ENCODE measurements at places on chromosomes 3 and 15. TPM values are rescaled to one million over a fixed set of nuclear protein-coding genes. Genes with fewer than 3 reads are reported as not detected.

- DNase-seq: no peak
These were observed 51.0 kb upstream of the TJP1 start for GRCh38 chr15:29873264-29873663.

DNA sequence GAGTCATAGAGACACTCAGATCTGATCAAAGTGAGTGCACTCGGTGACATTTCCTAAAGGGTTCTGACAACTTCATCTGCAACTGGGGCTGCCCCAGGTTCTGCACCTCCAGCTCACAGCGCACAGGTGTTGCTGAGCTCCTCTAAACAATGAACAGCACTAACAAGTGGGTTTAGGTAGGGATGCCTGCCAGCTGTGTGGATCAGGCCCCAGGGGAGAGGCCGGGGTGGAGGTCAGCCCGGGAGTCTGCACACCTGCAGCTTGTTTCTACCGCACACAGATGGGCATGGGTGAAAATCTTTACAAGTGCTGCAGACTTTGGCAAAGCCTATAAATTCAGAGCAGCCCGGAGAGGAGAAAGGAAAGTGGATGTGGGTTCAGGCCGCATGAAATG is 355 bp downstream of the FBXW12 start:
- DNase-seq: no peak

- no peak for DNase-seq
These were observed 230.0 kb upstream of the ST8SIA2 start for GRCh38 chr15:92163641-92164040.

DNA sequence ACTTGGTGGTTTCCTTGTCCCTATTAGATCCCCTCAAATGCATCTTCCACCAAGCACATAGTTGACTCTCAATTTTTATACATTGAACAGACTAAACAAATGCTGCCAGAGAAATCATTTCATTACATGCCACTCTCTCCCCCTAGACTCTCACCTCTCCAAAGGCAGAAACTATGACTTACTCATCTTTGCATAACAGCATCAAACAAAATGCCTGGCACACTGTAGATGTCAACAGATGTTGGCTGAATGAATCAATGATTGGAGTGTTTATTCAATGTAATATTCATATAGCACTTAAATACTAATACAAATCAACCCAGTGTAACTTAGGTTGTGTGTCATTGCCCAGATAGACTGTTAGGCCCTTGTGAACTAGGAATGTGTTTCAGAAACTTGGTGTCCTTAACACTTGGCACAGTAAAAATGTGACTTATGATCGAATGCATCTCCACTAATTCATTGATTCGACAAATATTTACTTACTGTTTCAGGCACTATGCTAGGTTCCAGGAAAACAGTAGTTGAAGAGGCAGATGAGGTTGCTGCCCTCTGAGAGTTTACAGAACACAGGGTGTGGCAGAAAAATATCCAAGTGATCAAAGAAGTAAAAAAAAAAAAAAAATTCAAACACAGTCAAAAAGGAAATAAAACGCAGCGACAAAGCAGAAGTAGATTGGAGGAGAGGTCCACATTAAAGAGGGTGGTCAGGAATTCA is 188.5 kb upstream of the LRRN1 start:
- no peak for DNase-seq

GRCh38 chr15:53759411-53759931 is at the start of gene WDR72:
TSS of gene WDR72 (minus strand) at chr15:53759663. CDS start at chr15:53733149, 26,514 bp downstream.
- DNase-seq: no peak

- no peak for DNase-seq
These were observed 701 bp downstream of the OSBPL11 start for GRCh38 chr3:125594581-125595011.

GRCh38 chr3:30777426-30778113 is 116.9 kb downstream of the GADL1 start:
- no peak for DNase-seq

- peak; percentile 70 for DNase-seq
These were observed 33.6 kb downstream of the VGLL4 start for GRCh38 chr3:11610044-11610671.

DNA sequence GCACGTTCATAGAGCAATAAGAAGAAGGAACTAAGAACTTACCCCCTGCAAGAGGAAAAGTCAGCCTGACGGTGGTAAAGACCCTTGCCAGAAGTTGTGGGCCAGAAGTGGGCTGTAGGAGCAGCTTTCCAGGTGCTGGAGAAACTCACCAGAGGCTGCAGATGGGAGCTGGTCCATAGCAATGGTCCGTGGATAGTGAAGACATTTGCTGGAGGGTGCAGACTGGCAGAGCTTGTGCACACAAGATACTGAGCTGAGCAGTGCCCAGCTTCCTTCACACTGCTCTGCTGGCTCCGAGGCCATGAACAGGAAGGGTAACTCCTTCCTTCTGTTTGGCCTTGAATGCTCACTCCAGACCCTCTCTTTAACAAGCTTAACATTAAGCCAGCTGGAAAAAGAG is 149.8 kb upstream of the BNIP2 start:
- DNase-seq: no peak

DNA sequence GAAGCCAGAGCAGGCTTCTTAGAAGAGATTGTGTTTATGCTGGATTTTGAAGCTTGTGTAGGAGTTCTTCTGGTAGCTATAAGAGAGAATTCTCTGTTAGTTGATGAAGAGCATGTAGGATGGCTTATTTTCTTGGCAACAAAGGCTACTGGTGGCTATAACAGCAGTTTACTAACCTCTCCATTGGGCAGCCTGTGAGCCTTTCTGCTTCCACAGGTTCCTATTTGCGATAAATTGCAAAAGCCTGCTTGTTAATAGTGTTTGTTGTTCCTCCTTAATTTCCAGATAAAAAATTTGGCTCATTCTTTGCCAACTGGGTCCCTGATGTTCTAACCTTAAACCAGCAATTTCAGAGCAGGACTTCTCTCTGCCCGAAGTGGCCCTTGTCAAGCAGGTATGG is 290.6 kb upstream of the TRIM42 start:
- no peak for DNase-seq

- peak; percentile 82 for DNase-seq
These were observed 114.9 kb upstream of the MEF2A start for GRCh38 chr15:99450896-99451358.

DNA sequence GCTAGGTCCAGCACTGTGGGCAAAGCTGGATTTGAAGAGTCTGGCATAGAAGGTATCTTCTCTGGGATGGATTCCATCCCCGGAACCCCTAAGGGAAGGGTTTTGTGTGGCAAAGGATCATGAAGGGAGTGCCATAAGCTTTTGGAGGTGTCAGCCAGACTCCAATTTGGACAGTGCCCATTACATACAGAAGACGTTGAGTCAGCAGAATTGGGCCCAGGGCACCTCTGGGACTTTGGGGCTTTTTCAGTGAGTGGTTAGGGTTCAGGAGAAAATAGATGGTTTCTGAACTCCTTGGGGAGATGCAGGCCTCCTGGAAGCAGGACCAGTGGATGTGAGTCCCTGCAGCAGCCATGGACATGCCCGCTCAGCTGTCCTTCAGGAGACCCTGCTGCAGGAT is 34.6 kb upstream of the XCR1 start:
- no peak for DNase-seq

DNA sequence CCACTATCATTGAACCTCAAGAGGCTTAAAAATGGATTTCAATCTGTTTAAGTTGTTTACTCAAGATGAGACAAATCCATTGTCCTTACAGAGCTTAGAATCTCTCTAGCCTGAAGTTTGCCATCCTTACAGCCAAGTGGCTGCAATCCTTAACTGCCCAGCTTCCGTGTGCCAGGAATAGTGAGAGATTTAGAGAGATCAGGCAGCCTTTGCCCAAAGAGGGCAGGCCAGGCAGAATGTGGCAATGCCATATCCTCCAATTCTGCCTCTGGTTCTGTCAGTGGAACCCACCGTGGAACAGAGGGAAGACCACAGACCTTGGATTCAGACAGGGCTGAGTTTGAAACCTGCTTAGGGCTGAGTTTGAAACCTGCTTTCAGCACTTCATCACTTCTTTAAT is 374.3 kb downstream of the VPS13C start:
- no peak for DNase-seq

- peak; percentile 91 for DNase-seq
These were observed 127.9 kb downstream of the ST8SIA2 start for GRCh38 chr15:92521624-92522008.

DNA sequence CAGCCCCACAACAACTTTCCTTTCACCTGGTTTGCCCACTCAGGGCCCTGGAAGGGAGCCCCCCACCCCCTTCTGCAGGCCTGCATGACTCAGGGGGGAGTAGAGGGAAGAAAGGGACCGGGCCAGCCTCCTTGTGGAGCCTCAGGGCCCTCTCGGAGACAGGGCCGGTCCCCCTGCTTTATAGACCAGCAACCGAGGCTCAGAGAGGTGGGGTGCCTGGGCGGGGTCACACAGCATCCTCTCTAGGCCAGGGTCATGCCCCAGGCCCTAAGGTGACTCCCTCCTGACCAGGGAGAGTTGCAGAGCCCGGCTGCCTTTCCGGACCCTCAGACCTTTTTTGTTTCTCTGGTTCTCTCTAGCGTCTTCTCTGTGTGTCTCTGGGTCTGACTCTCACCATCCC is 211.3 kb downstream of the TBC1D2B start:
- DNase-seq: peak; percentile 33

GRCh38 chr15:82540984-82541431 is 751 bp upstream of the RPS17 start:
- DNase-seq: no peak

DNA sequence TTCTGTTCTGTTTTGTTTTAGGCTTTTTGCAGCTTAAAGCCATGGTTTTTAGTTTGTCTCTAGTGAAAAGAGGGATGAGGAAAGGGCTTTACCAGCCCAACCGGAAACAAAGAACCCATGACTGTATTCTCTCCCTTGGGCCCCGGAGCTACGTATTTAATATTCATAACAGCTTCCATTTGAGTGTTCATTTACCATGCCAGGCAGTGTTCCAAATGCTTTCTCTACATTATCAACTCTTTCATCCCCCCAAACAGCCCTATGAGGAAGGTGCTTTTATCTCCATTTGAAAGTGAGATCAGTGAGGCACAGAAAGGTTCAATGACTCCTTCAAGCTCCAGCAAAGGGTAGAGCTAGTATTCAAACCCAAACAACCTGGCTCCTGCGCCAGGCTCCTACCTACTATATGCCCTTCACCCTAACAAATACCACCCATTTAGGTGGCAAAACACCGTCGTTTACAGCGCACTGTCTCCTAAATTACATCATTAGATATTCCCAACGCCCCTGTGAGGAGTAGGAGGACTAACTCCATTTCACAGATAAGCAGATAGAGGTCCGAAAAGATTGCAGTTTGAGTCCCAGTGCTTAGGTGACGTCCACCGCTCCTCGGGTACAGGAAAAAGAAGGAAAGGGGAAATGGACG is 27.9 kb downstream of the GTPBP8 start:
- no peak for DNase-seq

- DNase-seq: no peak
These were observed 508.8 kb downstream of the RBMS3 start for GRCh38 chr3:29789686-29790085.

- DNase-seq: no peak
These were observed 1.3 kb downstream of the CILP start for GRCh38 chr15:65209701-65210643.

DNA sequence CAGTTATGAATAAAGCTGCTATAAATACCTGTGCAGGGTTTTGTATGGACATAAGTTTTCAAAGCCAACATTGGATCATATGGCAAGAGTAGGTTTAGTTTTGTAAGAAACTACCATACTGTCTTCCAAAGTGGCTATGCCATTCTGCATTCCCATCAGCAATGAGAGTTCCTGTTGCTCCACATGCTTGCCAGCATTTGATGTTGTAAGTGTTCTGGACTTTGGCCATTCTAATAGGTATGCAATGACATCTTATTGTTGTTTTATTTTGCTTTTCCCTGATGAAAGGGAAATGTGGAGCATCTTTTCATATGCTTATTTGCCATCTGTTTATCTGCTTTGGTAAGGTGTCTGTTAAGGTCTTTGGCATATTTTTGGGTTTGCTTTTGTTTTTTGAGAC is 22.2 kb upstream of the BLM start:
- DNase-seq: no peak

DNA sequence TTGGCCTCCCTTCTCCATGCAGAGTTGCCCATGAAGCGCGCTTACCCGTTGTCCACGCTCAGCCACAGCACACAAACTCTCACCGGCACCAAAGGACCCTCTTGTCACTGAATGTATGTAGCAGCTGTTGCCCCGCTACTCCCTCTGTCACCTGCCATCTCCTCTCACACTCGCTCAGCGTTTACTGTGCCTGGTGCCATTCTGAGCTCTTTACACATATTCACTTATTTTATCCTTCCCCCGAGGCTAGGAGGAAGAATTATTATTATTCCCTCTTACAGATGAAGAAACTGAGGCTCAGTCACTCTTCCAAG is 41.7 kb upstream of the PRR23E start:
- peak; percentile 9 for DNase-seq

DNA sequence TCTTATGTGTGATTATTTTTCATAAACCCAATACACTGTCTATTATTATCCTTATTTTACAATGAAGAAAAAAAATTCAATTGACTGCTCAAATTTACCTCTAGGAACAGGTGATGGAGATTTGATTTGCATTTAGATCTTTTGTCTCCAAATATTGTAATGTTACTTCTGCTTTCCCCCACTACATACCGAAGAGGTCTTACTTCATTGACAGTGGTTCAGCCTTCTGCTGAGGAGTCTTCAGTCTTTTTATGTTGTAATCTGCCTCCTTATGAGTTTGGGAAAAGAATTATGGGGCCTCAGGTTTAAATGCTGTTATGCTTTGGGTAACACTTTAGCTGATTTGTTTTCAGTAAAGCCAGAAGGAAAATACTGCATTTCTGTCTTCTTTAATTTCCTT is 199.5 kb downstream of the LPP start:
- no peak for DNase-seq

- no peak for DNase-seq
These were observed 2.9 kb downstream of the ZNF385D start for GRCh38 chr3:21747966-21748555.

- peak; percentile 78 for DNase-seq
These were observed 45.3 kb upstream of the ARL6 start for GRCh38 chr3:97719156-97719821.

- DNase-seq: no peak
These were observed 77.1 kb upstream of the PRTG start for GRCh38 chr15:55820043-55820442.

DNA sequence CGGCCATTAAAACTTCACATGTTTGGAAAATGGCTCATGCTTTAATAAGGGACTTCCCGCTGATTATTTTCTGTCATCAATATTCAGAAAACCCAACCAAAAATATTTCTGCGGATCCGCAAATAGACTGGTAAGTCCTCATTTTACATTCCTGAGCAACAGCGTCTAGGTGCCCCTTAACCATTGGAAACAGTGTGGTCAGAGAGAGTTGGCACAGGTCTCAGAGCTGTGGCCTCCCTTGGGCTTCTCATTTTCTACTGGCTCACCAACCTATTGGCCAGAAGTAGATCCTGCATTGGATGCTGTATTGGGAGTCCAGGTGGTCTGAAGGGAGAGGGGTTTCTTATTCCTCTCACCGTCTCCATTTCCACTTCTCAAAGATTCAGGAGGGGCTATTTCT is 348.1 kb upstream of the DCBLD2 start:
- DNase-seq: no peak

GRCh38 chr3:17023006-17023664 is 138.4 kb downstream of the PLCL2 start:
- no peak for DNase-seq

The PIGZ gene
- total RNA-seq: 5.4 TPM

The CEP19 gene
- total RNA-seq: 1.7 TPM

The GPR149 gene
- not detected for total RNA-seq

The DAPK2 gene
- 36.9 TPM for total RNA-seq

The PIGX gene
- 18.4 TPM for total RNA-seq

The GFM1 gene
- 41.2 TPM for total RNA-seq

The SPINK8 gene
- total RNA-seq: not detected

The EPHB3 gene
- total RNA-seq: 15.2 TPM

The HRH1 gene
- 40.3 TPM for total RNA-seq

The ALDH1A2 gene
- 7.1 TPM for total RNA-seq

The UBXN7 gene
- 78.7 TPM for total RNA-seq

The MANF gene
- total RNA-seq: 60.8 TPM
